ENCODE measurements at places on chromosomes 16 and 17.
A peak's percentile ranks its signal among the peaks of the same experiment; 100 is the strongest.

DNA sequence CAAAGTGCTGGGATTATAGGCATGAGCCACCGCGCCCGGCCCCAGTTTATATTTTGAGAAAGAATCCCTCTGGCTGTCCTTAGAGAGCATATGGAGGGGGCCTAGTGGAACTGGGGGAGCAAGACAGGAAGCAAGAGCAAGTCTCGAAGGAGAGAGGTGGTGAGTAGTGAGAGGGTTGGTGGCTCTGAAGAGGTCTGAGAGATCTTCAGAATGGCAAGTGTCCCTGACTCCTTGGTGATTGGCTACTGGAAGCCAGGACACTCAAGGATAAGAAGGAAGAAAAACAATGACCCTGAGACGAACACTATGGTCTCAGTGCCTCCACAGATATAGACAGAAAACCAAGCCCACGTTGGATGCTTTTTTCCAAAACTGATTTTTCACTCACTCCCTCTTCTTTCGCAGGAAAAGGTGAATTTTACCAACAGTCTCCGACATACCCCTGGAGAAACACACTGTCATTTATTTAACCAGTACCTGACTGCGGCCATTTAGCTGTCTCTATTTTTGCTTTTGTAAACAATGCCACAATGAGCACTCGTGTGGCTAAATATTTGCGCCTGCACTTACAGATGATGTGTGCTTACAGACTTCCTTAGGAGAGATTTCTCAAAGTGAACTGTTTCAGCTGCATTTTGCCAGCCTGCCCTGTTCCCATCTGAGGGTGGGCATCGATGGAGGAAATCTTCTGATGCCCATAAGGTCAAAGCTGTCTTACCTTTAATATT lies 15.9 kb upstream of the DOK4 start:
- DNase-seq = no peak

- DNase-seq = no peak
Measured at GRCh38 chr17:57124053-57124452, 39.0 kb downstream of the AKAP1 start.

DNA sequence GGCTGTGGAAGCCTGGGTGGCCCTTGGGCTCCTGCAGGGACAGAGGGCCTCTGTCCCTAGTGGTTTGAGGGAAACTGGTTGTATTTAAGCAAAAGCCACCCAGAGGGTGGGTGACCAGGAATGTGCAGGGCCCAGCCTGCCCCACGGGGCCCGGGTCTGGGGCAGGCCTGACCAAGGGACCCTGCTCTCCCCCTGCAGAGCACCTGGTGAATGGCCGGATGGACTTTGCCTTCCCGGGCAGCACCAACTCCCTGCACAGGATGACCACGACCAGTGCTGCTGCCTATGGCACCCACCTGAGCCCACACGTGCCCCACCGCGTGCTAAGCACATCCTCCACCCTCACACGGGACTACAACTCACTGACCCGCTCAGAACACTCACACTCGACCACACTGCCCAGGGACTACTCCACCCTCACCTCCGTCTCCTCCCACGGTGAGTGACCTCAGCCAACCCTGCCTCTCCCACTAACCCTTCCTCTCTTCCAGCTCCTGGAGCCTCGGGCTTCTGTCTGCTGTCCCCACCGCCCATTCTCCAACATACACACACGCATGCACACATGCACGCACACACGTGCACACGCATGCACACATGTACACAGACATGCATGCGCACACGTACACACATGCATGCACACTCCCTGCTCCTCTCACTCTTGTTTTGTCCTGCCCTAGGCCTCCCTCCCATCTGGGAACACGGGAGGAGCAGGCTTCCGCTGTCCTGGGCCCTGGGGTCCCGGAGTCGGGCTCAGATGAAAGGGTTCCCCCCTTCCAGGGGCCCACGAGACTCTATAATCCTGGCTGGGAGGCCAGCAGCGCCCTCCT lies 10.4 kb downstream of the GALK1 start:
- no peak for DNase-seq

DNA sequence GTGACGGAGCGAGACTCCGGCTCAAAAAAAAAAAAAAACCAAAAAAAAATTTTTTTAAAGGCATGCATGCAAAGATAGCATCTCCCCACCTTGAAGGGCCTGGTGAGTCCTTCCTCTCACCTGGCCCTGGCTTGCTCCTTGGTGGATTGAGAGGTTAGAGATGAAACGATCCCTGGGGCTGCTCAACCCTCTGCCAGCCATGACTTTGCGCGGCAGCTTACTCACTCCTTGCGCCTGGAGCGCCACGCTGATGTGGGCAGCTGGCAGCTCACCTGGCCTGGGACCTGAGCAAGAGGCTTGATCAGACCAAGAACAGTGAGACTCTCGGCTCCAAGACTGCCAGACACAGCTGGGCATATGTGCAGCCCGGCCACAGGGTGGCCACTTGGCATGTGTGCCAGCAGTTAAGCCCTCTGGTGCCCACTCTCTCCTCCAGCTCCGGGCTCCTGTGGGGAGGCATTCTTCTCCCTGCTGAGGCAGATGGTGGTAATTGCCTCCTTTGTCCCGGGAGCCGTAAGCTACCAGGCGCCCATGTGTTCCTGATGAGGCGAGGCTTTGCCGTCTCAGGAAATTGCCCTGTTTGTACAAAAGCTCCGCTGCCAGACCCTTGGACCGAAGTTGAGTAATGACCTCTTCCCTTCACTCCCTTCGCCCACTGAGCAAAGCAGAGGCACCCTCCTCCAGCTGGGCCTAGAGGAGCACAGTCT lies 5.1 kb upstream of the EVPL start:
- DNase-seq = no peak

DNA sequence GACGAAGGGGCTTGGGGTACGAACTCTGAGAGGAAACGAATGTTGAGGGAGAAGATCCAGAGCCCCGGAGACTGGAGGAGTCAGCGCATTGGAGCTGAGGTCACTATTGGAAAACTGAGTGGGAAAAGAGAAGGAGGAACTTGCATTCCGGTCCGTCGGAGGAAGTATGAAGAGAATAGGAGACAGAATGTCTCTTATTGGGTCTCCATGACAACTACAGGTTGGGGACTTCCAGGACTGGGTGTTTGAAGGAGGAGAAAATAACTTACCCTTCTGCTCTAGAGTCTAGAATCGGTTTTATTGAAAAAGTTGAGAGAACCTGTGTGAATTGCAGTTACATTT lies 537 bp downstream of the GOSR1 start:
- DNase-seq = no peak

DNA sequence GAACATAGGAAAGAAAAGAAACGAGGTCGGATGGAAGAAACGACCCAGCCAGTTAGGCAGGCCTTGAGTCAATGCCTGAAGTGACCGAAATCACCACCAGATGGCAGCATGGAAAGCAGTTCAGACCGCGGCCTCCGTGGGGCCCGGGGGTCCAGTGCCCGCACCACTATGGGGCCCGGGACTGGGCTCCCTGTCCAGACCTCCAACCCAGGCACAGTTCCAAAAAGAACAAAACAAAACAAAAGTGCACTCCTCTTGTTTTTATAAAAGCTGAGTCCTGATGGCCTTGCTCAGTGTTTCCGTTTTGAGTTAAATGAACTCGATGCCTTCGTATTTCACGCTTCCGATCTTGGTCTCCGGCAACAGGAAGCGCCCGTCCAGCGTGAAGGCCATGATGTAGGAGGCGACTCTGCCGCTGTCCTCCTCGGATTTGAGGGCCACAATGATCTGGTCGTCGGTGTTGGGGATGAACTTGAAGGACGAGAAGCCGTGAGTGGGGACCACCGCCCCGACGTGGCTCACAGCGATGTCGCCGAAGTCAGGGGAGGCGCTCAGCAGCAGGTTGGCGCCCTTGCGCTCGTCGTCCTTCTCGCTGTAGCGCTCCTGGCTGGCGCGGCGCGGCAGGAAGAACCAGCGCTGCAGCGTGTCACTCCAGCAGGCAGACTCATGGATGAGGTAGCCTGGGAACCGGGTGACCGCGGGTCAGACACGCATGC lies 13.7 kb upstream of the LGALS3BP start:
- peak; percentile 61 for DNase-seq

GRCh38 chr16:12178251-12178990 lies 201.9 kb downstream of the SNX29 start:
- no peak for DNase-seq

Data from mesothelial cell of epicardium (in vitro differentiated cells).